ENCODE measurements at places on chromosomes 16 and 17. TPM values are rescaled to one million over a fixed set of nuclear protein-coding genes. Genes with fewer than 3 reads are reported as not detected.

Gene C17orf107
- 7.4 TPM for total RNA-seq

Gene ZNF319
- 2.3 TPM for total RNA-seq

Gene KRT33B
- not detected for total RNA-seq

Gene ADAMTS18
- total RNA-seq = 0.38 TPM

Gene POLG2
- 7.4 TPM for total RNA-seq

Gene ZG16
- total RNA-seq = not detected

Gene TBC1D3H
- total RNA-seq = not detected

Gene TMIGD1
- total RNA-seq = not detected

Gene TMEM97
- 5.7 TPM for total RNA-seq

Gene GPRC5C
- 9.7 TPM for total RNA-seq

Gene PABPN1L
- not detected for total RNA-seq

Gene WNT3
- total RNA-seq = 0.59 TPM

All from smooth muscle cell of the coronary artery (primary cell).